Stimulated activated CD4-positive, alpha-beta T cell treated with anti-CD3 and anti-CD28 coated beads, TNF-alpha, amount 100 ng/mL, for 24 hours (primary cell): ENCODE measurements at places on chromosomes 16 and 17.

DNA sequence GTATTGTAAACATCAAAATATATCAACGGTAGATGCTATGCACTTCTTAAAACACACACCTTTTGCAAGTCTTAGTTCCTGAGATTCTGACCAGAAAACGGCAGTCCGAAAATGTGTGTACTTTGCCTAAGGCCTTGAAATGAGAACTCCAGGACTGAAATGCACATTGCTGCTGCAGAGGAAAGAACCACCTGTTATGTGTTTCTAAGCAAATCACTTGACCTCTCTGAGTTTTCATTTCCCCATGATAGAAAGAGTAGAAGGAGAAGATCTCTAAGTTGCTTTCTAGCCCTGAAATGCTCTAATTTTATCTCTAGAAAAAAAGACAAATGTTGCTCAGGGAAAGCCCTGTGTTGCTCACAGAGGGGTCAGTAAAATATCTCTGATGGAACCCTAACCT is 9.9 kb downstream of the CCDC182 start:
- DNase-seq, result no peak

GRCh38 chr17:57046749-57047148 is 38.3 kb upstream of the AKAP1 start:
- no peak for DNase-seq

DNA sequence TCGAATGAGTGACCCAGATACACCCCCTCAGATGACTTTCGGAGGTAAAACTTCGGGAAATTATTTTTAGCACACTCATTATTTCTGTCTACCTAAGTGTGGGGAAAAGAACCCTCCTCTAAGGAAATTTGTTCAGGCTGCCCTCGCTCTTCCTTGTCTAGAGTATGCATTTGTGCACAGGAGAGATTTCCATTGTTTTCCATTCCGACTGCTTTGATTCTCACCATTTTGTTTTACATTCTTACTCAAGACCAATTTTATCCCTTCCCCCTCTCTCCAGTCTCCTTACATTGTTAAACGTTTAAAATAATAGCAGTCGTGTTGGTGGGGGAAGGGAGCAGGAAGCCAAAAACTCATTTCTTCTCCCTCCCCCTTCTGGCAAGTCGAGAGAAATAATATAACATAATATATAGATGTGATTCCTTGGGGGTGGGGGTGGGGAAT is 1.5 kb upstream of the CHD3 start:
- DNase-seq, result no peak

- DNase-seq, result no peak
Measured at GRCh38 chr16:72847187-72848027, 200.5 kb downstream of the ZFHX3 start.

GRCh38 chr16:3058139-3059030 is 7.1 kb upstream of the IL32 start:
- no peak for DNase-seq

DNA sequence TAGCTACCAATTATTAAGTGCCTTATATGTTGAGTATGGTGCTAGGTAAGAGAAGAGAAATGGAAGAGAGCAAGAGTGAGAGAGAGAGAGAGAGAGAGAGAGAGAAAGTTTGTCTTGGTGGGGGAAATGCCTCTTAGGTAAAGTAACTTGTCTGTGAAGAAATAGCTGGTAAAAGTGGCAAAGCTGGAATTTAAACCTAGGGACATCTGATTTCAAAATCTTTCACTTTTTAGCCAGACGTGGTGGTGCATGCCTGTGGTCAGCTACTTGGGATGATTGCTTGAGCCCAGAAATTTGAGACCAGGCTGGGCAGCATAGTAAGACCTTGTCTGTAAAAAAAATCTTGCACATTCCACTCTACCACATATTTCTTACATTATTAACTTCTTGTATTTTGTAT is 23.0 kb upstream of the CDR2 start:
- DNase-seq, result no peak

- DNase-seq, result no peak
Measured at GRCh38 chr16:12435730-12436129, 368.0 kb downstream of the CPPED1 start.

GRCh38 chr16:239948-240277 is 5.3 kb downstream of the FAM234A start:
- no peak for DNase-seq

DNA sequence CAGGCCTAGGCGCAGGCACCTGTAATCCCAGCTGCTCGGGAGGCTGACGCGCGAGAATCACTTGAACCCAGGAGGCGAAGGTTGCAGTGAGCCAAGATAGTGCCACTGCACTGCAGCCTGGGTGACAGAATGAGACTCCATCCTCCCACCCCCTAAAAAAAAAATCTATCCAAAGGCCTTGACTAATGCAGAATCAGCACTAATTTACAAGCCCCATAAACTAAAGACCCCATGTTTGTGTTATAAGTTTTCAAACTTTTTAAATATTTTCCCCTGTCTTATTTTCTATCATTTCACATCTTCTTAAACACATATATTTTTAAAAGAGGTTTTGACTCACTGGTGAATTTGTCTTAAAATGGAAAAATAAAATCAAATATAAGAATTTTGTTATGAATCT is 713.1 kb downstream of the WWOX start:
- DNase-seq, result no peak

- no peak for DNase-seq
Measured at GRCh38 chr16:50509521-50510341, 38.5 kb upstream of the NKD1 start.

DNA sequence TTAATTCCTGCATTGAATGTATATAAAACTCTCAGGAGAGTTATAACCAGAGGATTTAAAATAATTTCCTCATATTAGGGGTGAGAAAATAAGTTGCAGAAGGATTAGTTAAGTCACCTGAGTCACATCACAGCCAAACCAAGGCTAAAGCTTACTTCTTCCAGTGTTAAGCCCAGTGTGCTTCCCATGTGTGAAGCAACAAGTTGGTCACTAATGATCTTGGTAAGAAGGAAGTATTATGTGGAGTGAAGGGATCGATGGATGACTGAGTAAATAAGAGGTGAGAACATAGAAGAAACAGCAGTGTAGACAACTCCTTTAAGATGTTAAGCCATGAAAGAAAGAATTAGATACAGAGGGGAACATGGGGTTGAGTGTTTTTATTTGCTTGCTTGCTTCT is 20.6 kb downstream of the ESRP2 start:
- DNase-seq, result no peak

DNA sequence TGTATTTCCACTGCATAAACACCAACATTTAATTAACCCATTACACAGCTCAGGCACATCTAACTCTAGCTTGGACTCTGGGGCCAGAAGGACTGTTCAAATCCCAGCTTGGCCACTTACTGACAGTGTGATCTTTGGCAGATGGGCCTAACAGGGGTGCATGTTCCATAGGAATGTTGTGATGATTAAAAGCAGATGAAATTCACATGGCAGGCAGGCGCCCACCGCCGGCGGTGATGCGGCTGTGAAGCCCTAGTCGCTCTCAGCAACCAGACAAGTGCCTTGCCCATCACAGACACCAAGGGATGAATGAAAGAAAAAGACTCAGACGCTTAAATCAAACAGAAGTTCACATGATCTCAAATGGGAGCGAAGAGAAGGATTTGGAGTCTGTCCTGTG is 84.6 kb upstream of the WSB1 start:
- no peak for DNase-seq
